ENCODE measurements at places on chromosomes 5 and 9. TPM values are rescaled to one million over a fixed set of nuclear protein-coding genes. Genes with fewer than 3 reads are reported as not detected.

GRCh38 chr9:76646249-76646648, 118.0 kb upstream of the PCA3 start:
- DNase-seq, result no peak

DNA sequence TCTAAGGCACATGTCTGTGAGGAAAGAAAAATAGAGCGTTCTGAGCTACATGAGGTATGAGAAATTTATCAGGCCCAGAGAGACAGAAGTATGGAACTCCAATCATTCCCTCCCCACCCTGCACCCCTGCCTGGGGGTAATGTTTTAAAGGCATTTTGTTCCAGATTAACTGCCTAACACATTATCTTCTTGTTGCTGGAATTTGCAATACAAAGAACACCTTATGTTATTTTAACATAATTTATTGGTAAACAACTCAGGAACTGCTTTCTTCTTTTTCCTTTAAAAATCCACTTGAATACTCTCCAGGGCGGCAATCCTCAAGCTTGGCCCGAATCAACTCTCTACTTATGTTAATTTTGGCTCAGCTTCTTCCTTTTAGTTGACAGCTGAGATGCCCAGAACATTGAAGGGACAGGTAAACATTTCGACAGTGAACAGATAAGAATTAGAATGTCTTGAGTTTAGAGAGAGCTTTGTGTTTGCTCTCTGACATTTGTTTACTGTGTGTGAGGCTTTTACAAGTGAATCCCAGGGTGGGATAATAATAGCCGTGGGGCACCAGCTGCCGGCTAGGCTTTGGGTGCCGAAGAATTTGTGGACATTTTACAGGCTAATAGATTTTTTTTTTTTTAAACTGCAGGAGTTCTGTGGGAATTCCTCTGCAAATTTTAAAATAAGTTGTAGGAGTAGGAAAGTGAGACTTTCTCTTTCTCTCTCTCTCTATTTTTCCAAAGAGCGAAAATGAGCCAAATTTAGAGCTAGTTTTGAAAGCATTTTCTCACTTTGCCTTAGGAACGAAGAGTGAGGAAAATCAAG, 96.4 kb upstream of the TAF11L2 start:
- DNase-seq, result no peak

GRCh38 chr5:5480481-5481111, 58.1 kb downstream of the ICE1 start:
- DNase-seq, result no peak

Gene SOX30
- total RNA-seq, result not detected

Gene TMEM161B
- 24.8 TPM for total RNA-seq

Gene PSAT1
- 178 TPM for total RNA-seq

Gene SPINK6
- total RNA-seq, result not detected

Gene DCTN3
- 63.6 TPM for total RNA-seq
